ENCODE measurements at places on chromosomes 11 and 22. TPM values are rescaled to one million over a fixed set of nuclear protein-coding genes. Genes with fewer than 3 reads are reported as not detected.

The GALNT18 gene
- 25.0 TPM for total RNA-seq

The HSPB2 gene
- not detected for total RNA-seq

The KCNJ5 gene
- 63.7 TPM for total RNA-seq

DNA sequence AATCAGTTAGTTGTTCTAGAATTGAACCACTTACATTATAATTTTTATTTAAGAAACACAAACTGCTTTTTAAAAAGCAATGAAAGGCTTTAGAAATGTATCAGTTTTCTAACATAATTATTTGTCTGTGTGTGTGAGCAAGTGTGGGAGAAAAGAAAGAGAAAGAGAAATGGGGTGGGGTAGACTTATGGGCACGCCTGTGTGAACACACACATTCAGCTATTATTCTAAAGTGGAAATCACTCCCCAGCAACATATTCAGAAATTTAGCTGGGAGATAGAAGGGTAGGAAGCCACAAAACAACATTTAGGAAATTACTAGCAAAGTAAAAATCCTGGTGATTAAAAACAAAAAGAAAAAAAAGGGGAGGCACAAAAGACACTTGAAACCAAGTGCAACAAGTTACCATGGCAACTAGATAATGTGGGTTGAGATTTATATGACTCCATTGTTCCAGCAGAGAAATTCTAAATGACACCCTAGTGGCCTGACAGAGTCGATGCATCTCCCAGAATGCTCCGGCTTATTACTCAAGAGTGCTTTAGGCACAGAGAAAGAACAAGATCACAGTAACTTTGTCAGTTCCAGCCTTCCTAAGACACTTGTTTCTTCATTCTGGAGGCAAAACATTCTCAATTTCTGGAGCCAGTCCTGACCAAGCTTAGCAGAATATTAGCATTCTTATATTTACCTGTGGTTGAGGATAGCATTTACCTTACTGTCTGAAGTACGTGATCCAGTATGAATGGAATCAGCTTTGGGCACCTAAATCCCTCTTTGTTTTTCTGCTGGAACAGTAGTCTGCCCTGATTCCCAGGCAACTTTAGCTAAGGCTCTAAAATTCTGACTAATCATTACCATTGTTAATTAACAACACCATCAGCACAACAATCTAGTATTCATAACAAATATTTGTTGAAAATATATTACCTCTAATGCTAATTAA lies 444.4 kb downstream of the DLG2 start:
- DNase-seq, result peak; percentile 14

DNA sequence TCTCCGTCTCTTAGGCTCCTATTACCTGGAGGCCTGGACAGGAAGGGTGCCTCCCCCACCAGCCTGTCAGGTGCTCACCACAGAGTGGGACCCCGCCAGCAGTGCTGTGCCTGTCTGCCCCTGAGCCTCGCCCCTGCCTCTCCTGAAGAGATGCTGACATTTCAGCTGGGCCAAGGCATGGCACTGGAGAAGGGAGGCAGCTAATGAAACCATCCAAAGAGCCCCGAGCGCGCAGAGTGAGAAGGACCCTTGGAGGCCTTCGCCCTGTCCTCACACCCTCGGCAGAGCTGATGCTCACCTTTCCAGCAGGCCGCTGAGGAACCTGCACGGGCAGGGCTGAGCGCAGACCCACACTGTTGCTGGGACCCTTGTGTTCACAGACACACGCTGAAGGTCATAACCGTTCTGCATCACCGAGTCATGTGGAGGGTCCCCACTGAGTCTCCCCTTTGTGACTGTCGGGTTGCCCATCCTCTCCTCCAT lies 2.1 kb upstream of the LRFN4 start:
- DNase-seq, result no peak

DNA sequence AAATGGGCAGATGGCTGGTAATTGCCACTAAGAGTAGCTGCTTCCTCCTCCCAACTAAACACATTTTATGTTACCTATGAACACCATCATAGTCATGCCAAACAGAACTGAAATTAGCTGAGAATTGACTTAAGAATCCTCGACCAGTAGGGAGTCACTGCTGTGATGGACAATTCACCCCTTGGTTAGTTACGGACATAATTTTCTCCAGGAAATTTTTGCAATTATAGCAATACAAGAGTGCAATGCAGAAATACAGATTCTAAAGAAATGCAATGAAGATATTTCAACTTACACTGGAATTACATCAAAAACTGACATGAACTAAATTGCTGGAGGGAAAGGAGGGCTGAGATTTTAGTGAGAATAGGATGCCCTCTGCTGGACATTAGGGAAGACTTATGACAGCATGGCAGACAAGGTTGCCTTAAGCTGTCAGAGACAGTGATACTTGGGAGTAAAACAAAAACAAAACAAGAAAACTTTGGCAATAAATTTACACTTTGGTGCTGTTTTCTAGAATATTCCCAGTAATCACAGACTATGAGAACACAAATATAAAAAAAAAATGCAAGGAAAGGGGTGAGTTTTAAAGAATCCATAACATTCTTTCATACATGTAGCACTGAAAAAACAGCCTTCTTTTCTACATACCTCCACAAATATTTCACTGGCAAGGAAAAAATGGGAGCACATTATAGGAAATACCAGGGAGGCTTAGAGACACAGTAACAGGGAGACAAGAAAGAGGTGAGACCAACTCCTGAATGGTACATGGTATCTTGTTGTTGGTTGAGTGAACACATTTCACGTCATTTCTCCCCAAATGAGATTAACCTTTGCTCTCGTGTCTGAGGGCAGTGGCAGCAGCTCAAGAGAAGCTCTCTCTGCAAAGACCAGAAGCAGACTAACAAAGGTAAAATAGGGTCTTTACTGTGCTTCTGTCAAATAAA lies 11.2 kb upstream of the PPP2R1B start:
- DNase-seq, result peak; percentile 51

GRCh38 chr11:34636127-34636526 lies 15.2 kb downstream of the EHF start:
- no peak for DNase-seq

DNA sequence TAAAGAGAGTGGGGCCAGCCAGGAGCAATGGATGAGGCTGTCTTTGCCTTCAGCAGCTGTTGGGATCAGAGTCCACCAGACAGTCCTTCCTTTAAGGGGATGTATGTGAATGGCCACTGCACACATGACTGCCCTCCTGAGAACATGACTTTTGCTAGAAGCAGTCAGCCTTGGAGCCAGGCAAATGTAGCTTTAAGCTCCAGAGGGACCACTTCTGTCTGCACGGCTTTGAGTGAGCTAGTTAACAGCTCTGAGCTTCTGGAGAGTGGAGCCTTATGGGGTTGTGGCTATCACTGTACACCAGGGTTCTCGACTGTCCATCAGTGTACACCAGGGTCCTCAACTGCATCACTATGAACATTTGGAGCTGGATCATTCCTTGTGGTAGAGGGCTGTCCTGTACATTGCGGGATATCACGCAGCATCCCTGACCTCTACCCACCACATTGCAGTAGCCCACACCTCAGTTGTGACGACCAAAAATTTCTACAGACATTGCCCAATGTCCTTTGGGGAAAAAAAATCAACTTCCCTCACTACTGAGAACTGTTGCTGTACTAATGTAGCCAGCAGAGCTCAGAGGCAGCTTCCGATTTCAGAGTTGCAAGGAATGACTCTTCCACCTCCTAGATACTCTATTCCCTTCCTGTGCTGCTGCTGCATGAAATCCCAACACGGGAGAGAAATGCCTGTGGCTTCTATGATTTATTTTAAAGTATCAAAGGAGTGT lies 169.4 kb downstream of the MYO18B start:
- DNase-seq, result no peak

DNA sequence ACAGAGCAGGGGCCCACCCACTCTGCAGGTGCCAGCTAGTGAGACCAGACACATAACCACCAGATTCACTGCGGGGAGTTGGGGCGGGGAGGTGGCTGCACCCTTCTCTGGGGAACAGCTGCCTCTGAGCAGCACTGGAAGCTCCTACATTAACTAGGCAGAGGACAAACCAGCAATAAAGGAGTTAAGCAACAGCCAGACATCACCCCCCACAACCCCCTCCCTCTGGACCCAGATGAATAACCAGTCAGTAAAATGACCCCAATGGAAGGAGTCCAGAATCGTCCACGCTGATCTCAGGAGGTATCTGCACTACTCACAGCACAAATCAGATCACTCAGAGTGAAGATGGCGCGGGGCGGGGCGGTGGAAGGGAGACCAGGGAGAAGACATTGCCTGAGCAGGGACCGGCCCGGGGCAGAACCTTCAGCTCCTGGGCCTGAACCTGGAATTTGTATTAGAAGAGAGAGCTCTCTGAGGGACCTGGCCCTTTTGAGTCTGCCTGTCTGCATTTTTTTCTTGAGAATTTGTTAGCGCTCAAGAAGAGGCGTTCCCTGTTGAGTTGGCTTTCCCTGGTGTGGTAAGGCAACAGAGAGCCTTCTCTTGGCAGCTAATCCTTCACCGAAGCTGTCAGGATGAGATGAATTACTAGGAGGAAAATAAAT lies 125.5 kb upstream of the NCAM1 start:
- DNase-seq, result no peak

GRCh38 chr11:91173701-91174100 lies 950.9 kb upstream of the CHORDC1 start:
- DNase-seq, result peak; percentile 65
